ENCODE measurements at places on chromosomes 4 and X. TPM values are rescaled to one million over a fixed set of nuclear protein-coding genes. Genes with fewer than 3 reads are reported as not detected.

Gene TCEAL2
- total RNA-seq = 1.4 TPM

Gene CLCN4
- total RNA-seq = 5.7 TPM

Gene CLNK
- not detected for total RNA-seq

Gene TMEM271
- total RNA-seq = not detected

Gene METTL14
- 62.7 TPM for total RNA-seq

Gene IL9R
- total RNA-seq = not detected

Gene ZMAT1
- total RNA-seq = 13.5 TPM

Gene EFNB1
- 70.1 TPM for total RNA-seq

Gene SCRG1
- total RNA-seq = 0.47 TPM

Gene CT45A3
- not detected for total RNA-seq

Gene SH3D19
- total RNA-seq = 41.2 TPM

Gene CCDC158
- not detected for total RNA-seq

Gene CXXC4
- total RNA-seq = 5.1 TPM

Gene DTHD1
- not detected for total RNA-seq

Gene MTM1
- 9.2 TPM for total RNA-seq

Gene RAB41
- total RNA-seq = not detected

Gene TMPRSS11B
- total RNA-seq = not detected
